Glutamatergic neuron (in vitro differentiated cells): ENCODE measurements at places on chromosomes 2 and 18.

- no peak for DNase-seq
Measured at GRCh38 chr2:45028276-45028675, 19.0 kb upstream of the SIX2 start.

GRCh38 chr2:198957181-198957580 is 500.6 kb downstream of the SATB2 start:
- no peak for DNase-seq

DNA sequence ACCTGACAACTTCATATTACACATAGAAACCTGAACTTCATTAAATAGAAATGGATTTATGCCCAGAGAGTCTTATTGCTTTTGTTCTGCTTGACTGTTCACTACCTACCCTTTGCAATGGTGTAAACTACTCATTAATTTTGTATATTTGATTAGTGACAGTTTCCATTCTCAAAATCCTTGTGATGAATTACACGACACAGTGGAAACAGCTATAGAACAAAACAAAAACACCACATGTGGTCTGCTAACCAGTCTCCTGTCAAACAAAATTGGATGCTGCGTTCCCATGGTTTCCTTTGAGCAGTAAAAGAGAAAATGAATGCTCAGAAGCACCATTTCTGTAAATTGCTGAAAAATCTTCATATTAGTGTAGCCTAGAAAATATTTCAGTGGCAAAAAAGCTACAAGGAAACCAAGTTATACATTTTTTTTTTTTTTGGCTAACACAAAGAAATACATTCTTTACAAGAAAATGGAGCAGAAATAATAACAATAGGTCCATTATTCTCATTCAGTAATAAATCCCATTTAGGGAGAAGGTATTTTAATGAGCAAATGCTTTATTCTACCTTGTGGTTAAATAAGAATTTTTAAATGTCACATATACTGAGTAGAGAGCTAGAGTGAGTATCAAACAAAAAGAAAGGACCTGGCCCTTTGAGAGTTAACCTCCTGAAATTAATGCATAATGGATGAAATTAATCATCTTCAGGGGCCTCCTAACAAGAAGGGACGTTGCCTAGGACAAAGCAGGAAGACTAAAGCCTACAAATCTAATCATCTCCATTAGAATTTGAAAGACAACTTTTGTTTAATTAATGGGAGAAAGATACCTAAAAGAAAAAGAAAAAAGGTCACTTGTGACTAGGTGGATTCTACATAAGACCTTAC is 355.1 kb upstream of the ZC3H15 start:
- no peak for DNase-seq

- DNase-seq = no peak
Measured at GRCh38 chr2:45258311-45258710, 249.1 kb upstream of the SIX2 start.

GRCh38 chr2:29733213-29733612 is 188.2 kb downstream of the ALK start:
- DNase-seq = no peak

DNA sequence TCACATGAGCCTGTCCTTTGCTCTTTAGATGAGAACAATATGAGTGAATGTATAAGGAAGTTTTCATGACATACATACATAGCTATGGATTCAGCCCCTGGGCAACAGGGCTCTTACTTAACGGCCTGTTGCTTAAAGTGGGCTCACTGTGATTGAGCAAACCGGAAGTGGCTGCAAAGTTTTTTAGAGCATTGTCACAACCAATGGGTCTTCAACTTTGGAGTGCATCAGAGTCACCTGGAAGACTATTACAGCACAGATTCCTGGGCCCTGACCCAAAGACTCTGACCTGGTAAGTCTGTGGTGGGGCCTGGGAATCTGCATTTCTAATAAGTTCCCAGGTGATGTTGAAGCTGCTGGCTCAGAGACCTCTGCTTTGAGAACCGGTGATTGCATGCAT is 106.3 kb upstream of the SEC11C start:
- DNase-seq = no peak
